Lower leg skin (tissue), 4 donors: ENCODE measurements at places on chromosomes 11 and 22.
A peak's percentile ranks its signal among the peaks of the same experiment; 100 is the strongest.

- no peak for DNase-seq
Measured at GRCh38 chr11:125146232-125146631, 18.3 kb upstream of the PKNOX2 start.

DNA sequence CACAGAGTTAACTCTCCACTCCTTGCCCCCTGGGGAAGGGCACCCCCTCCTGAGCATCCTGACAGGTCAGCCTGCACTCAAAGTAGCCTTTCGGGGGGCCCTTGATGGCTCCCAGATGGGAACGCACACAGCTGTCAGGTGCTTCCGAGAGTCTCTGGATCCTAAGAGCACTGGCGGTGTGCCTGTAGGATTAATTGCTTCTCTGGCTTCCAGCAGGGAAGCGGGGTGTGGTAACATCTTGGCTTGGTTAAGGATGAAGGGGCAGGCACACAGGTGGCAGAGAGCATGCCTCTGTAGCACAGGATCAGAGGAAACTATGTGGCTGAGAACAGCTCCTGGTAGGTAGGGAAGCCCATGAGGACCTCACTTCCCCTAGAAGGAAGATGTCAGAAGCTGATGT lies 199.8 kb downstream of the MIAT start:
- no peak for DNase-seq

GRCh38 chr11:111549196-111549868 lies 8.8 kb downstream of the LAYN start:
- DNase-seq, result no peak

DNA sequence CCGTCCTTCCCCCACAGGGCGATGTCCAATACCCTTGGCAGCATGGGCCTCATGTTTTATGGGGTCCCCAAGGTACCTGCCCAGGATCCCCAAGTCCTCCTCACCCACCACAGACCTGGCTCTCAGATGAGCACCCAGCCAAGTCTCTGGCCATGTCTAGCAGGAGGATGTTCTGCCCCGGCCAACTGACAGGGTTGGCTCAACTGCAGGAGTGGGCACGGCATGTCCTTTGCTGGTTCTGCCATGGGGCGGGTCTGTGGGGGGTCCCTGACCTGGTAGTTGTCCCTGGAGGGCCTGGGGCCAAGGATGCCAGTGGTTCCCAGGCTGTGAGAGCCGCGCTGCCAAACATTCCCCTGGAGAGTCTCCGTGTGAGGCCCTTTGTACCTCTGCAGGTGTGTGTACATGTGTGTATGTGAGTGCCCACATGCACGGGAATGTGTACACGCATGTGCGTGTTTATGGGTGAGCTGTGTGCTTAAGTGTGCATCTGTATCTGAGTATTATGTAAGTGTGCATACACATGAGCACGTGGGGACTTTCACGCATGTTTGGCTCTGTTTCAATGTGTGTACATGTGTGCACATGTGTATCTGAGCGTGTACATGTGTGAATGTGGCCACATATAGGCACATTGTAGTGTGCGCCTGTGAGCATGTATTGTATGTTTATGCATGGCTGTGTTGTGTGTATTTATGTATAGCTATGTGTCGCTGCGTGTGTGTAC lies 85.5 kb downstream of the KCNQ1 start:
- peak; percentile 82 for DNase-seq

DNA sequence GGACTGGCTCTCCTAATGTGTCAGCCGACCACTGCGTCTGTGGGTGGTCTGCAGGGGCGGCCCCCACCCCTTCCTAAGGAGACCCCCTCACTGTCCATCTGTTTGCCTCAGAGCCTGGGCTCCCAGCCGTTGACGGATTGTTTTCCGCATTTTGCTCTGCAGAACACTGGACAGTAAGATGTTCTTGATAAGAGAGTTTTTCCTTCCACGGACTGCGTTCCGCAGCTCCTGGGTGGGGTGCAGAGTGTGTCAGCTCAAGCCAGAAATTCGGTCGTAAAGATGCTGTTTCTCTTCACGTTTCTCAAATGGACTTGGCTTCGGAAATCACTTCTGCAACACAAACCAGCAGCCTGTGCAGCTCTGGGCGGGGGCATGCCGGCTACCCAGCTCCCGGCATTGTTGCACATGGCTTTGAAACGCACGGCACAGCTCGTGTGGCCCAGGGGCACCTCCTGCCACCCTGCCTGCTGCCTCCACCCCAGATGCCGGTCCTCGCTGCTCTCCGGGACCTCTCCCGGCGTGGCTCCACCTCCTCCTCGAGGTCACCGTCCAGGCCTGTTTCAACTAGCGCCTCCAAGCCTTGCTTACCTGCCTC lies 2.9 kb upstream of the MRGPRG start:
- DNase-seq, result no peak

DNA sequence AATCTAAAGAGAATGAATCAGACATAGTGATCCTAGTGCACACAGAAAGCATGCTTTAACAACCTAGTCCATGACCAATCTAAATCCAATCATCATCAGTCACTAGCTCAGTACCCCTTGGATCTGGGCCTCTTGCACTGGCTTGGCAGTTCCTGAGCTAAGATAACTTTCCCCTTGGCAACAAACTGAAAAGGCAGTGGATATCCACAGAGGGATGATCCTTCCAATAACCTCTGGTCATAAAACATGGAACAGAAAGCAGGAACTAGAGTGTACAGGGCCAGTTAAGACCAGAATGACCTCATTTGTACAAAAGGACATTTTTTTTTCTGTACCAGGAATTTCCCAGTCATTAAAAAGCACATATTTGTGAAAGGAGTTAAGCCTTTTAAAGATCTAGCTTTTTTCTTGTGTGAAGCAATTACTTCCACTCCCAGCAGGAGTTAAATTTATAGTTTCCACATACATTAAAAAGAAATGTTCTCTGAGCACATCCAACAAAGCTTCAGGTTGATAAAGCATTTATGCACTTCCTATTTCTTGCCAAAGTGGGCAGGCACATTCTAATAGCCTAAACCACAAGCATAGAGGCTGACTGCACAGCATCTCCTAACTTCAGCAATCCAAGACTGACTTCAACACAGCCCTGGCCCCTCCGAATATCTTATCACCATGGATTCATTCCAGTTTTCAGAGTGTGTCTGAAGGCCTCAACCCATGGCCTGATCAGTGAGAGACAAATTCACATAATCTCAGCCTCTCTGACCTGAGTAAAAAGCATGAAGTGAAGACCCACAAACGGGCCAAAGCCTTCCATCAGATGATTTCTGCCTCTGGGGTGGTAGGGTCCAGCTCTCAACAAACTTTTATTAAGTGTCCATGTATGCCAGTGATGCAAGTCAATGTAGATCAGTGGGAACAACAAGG lies 29.9 kb downstream of the GUCY1A2 start:
- DNase-seq, result no peak

- DNase-seq, result no peak
Measured at GRCh38 chr22:29737251-29738117, 17.7 kb downstream of the CABP7 start.

- DNase-seq, result no peak
Measured at GRCh38 chr11:70825893-70826540, 426.4 kb downstream of the SHANK2 start.

- no peak for DNase-seq
Measured at GRCh38 chr11:4019891-4020290, 74.7 kb upstream of the RRM1 start.

DNA sequence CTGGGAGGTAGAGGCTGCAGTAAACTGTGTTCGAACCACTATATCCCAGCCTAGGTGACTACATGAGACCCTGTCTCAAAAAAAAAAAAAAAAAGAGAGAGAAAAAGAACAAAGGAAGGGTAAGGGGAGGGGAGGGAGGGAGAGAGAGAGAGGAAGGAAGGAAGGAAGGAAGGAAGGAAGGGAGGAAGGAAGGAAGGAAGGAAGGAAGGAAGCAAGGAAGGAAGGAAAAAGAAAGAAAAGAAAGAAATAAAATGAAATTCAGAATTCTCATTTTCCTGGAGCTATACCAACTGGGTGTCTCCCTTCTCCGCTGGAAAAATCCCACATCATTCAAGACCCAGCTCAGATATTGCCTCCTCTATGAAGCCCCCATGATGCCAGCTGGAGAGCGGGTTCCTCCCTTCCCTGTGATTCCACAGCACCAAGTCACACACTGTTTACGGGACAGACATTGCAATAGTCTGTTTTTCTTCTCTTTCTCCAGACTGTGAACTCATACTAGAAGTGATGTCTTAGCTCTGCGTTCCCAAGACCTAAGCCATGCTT lies 3.0 kb upstream of the PPFIA1 start:
- DNase-seq, result no peak
